ENCODE measurements at places on chromosomes 4 and X. TPM values are rescaled to one million over a fixed set of nuclear protein-coding genes. Genes with fewer than 3 reads are reported as not detected.

EOLA2 gene
- 41.2 TPM for total RNA-seq

DUSP21 gene
- total RNA-seq = not detected

DNA sequence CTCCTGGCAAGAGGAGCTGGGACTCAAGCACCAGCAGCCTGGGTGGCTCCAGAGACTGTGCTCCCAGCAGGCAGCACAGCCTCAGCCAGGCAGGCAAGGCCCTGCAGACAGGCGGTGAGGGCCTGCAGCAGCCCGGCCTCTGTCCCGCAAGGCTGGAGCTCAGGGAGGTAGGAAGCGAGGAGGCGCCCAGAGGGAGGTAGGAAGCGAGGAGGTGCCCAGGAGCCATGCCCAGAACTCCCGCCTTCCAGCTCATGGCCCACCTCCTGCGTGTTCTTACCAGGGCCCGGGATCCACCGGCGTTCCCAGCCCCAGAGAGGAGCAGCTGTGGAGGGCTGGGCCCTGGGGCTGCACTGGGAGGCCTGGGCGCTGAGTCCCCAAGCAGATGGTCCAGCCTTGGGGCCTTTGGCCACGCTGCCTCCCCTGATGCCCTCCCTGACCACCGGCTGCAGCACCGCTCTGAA, 133.1 kb downstream of the HMX1 start:
- DNase-seq = no peak

- no peak for DNase-seq
These were observed 144.6 kb upstream of the KIT start for GRCh38 chr4:54513204-54513603.
